ENCODE measurements at places on chromosomes 5 and 9. TPM values are rescaled to one million over a fixed set of nuclear protein-coding genes. Genes with fewer than 3 reads are reported as not detected.

Gene PPP3R2
- not detected for total RNA-seq

GRCh38 chr5:127647361-127647958 lies 1.4 kb upstream of the CTXN3 start:
- no peak for DNase-seq

Gene LCN1
- not detected for total RNA-seq

- no peak for DNase-seq
These were observed 1.2 kb upstream of the OMD start for GRCh38 chr9:92425474-92425873.

GRCh38 chr9:122315534-122315933 lies 50.9 kb downstream of the MRRF start:
- no peak for DNase-seq
